ENCODE measurements at places on chromosomes 6 and 20. TPM values are rescaled to one million over a fixed set of nuclear protein-coding genes. Genes with fewer than 3 reads are reported as not detected.

GRCh38 chr6:71496018-71496721, 207.6 kb downstream of the OGFRL1 start:
- H3K4me1 ChIP-seq = peaks cover 9% of the 10 kb centered on the region
- H3K27ac ChIP-seq = peak overlapping the region; percentile 76
- H3K36me3 ChIP-seq = no peaks in the 10 kb centered on the region
- no peaks in the 10 kb centered on the region for H3K27me3 ChIP-seq

- H3K4me1 ChIP-seq = peaks cover 21% of the 10 kb centered on the region
- H3K36me3 ChIP-seq = no peaks in the 10 kb centered on the region
- peak within 1 kb of the TSS; percentile 92 for H3K4me3 ChIP-seq
- no peaks in the 10 kb centered on the region for H3K27me3 ChIP-seq
Observed at GRCh38 chr6:18155150-18155863, at the start of gene KDM1B. KDM1B (plus strand) TSS chr6:18155422; CDS start chr6:18159896, 4,474 bp downstream.

REV3L gene
- total RNA-seq = 50.4 TPM

BPIFB4 gene
- not detected for total RNA-seq

DNA sequence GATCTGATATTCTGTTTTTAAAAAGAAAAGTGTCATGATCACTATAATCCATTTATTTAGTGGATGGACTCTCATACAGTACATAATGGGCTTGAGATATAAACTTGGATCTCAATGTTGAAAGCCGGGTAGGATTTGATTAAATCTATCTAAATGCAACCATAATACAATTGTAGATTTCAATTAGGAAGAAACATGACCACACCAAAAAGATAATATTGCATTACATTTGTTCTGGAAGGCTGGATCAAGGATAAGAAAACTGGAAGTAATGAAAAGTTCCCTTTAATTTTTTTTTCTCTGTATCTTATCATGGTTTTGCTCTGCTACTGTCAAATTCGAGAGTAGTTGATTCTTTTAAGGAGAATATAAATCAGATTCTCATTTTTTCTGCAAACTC, 51.3 kb upstream of the UFL1 start:
- no peak overlapping the region for H3K4me3 ChIP-seq
- DNase-seq = no peak
- H3K27ac ChIP-seq = no peak overlapping the region
- no peaks in the 10 kb centered on the region for H3K27me3 ChIP-seq
- no peaks in the 10 kb centered on the region for H3K4me1 ChIP-seq

DNA sequence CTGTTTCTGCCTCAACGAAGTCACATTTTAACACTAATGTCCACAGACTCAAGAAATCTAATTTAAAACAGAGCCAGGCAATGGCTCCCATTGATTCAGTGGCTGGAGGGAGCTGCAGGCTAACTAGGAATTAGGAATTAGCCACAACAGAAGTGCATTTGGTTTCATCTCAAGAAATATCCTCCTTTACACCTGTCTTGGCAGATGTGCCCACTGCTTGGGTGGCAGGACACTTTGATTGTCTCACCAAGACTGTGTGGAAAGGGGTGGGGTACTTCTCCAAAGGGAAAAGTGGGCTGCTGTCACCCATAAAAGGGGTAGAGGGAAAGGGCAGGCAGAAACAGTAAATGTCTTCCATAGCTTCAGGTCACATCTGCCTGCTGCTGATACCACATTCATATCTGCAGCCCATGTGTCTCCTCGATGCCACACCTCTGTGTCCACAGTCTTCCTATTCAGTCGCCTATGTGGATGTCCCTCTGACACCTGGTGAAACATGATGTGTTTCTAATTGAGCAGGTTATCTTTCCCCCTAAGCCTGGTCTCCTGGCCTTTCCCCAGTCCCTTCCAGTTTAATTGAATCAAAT, 10.9 kb upstream of the OSER1 start:
- H3K36me3 ChIP-seq = peaks cover 14% of the 10 kb centered on the region
- DNase-seq = no peak
- H3K27me3 ChIP-seq = no peaks in the 10 kb centered on the region
- H3K4me3 ChIP-seq = no peak overlapping the region
- H3K4me1 ChIP-seq = peaks cover 18% of the 10 kb centered on the region

EYA2 gene
- total RNA-seq = 3.1 TPM

GRCh38 chr6:81003894-81004293, 748.6 kb downstream of the TENT5A start:
- no peaks in the 10 kb centered on the region for H3K36me3 ChIP-seq
- H3K27me3 ChIP-seq = no peaks in the 10 kb centered on the region
- no peaks in the 10 kb centered on the region for H3K4me1 ChIP-seq
- no peak overlapping the region for H3K27ac ChIP-seq

- H3K36me3 ChIP-seq = no peaks in the 10 kb centered on the region
- no peak overlapping the region for H3K27ac ChIP-seq
- no peak for DNase-seq
Observed at GRCh38 chr6:142803032-142803431, 141.9 kb downstream of the HIVEP2 start.

DNA sequence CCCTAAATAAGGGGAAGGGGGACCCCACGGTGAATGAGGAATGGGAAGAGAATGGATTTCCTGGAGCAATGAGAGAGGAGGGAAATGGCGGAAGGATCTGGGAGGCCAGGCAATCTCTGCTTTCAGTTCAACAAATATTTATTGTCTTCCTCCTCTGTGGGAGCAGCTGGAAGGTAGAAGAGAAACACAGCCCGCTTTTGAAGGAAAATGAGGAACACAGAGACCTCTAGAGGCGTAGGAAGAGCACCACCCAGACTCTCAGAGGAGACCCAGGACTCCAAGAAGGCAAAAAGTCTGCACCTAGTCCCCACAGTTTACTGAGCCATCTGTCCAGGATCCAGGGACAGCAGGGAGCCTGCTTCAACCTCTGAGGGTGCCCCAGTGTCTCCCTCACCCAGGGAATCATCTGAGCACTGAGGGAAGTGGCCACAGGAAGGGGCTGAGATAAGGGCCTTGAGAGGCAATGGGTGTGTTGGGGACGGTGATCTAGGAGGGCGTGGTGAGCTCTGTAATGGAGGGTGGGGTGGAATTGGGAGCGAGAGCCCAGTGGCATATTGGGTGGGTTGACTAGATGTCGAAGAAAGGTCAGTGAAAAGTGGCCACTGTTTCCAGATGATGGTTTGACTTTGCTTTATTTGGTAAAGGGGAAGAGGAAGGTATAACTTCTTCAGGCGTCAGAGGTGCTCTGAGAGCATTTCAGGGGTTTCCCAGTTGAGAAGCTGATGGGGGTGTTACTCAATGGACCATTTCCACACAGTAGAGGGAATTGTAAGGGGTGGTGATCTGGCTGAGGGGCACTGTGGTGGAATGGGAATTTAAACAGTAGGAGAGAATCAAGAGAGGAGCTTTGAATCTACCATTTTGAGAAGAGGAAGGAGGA, 610 bp downstream of the PSORS1C1 start:
- DNase-seq = no peak
- no peaks in the 10 kb centered on the region for H3K27me3 ChIP-seq
- H3K4me1 ChIP-seq = peaks cover 39% of the 10 kb centered on the region
- H3K4me3 ChIP-seq = peak overlapping the region; percentile 38

- no peaks in the 10 kb centered on the region for H3K36me3 ChIP-seq
- peaks cover 44% of the 10 kb centered on the region for H3K4me1 ChIP-seq
- no peak overlapping the region for H3K4me3 ChIP-seq
Observed at GRCh38 chr6:169164986-169165385, 88.7 kb downstream of the THBS2 start.

DNA sequence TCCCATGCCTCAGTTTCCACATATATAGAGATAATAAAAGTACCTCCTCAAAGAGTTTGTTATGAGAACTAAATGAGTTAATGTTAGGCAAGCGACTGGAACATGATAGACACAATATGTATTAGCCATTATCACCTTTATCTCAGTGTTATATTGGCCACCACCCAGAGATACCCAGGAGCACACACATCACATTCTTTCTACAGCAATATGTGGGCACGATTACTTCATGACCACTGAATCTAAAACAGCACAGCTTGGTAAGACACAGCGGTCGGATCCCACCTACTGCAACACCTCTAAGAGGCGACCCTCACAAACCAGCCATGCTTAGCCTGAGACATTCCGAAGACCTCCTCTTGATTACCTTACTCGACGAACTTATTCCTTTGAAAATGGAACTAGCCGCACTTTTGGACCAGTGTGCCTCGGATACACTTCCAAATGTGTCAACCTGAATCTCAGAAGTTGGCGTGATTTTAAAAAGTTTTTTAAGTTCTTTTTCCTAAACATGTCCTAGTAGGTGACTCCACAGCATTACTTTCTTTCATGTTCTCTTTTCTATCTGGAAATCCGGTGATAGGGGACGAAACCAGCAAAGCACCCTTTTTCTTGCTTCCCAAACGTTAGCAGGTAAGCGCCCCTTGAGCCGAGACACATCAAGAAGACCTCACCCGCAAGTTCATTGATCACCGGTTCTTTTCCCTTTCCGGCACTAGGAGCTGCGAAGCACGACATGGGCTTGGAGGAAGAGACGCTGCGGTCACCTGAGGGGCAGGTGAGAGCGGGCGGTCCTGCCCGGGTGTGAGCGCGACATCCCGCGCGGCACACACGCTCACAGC, 923 bp downstream of the GMDS start:
- peak; percentile 68 for DNase-seq
- H3K36me3 ChIP-seq = peaks cover 8% of the 10 kb centered on the region
- H3K4me3 ChIP-seq = peak overlapping the region; percentile 85
- H3K4me1 ChIP-seq = peaks cover 20% of the 10 kb centered on the region
- no peaks in the 10 kb centered on the region for H3K27me3 ChIP-seq

GRCh38 chr20:44361021-44361420, 5.5 kb downstream of the HNF4A start:
- no peak overlapping the region for H3K27ac ChIP-seq
- H3K4me1 ChIP-seq = peaks cover 5% of the 10 kb centered on the region
- DNase-seq = no peak
- no peak overlapping the region for H3K4me3 ChIP-seq
- H3K36me3 ChIP-seq = no peaks in the 10 kb centered on the region
- H3K27me3 ChIP-seq = no peaks in the 10 kb centered on the region

GRCh38 chr6:33199687-33200218, 712 bp downstream of the RXRB start:
- H3K36me3 ChIP-seq = peaks cover 59% of the 10 kb centered on the region
- peak overlapping the region; percentile 93 for H3K27ac ChIP-seq
- no peaks in the 10 kb centered on the region for H3K27me3 ChIP-seq
- peak overlapping the region; percentile 81 for H3K4me3 ChIP-seq
- peaks cover 61% of the 10 kb centered on the region for H3K4me1 ChIP-seq

SLC44A4 gene
- total RNA-seq = 0.19 TPM

GRCh38 chr6:145688493-145688905, 46.8 kb downstream of the EPM2A start:
- no peaks in the 10 kb centered on the region for H3K27me3 ChIP-seq
- no peak overlapping the region for H3K27ac ChIP-seq
- no peak overlapping the region for H3K4me3 ChIP-seq
- H3K4me1 ChIP-seq = peaks cover 21% of the 10 kb centered on the region
- H3K36me3 ChIP-seq = no peaks in the 10 kb centered on the region

GRCh38 chr6:26452631-26453235, 5.0 kb upstream of the BTN2A1 start:
- peaks cover 13% of the 10 kb centered on the region for H3K4me1 ChIP-seq
- H3K36me3 ChIP-seq = no peaks in the 10 kb centered on the region
- H3K27ac ChIP-seq = no peak overlapping the region
- no peak for DNase-seq
- H3K27me3 ChIP-seq = no peaks in the 10 kb centered on the region

DNA sequence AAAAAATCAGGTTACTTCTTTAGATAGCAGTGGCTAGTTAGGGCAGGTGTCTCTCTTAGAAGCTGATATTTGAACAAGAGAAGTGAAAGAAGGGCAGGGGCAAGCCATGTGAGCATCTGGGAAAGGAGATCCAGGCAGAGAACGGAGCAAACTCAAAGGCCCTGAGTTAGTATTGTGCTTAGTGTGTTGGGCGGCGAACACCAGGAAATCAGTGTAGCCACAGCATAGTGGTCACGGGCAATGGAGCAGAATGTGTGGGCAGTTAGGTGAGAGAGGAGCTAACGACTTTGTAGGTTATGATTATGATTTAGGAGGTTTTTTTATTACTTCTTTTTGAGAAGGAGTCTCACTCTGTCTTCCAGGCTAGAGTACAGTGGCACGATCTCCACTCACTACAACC, 229.3 kb downstream of the TMEM242 start:
- H3K27me3 ChIP-seq = no peaks in the 10 kb centered on the region
- no peak overlapping the region for H3K4me3 ChIP-seq
- no peak overlapping the region for H3K27ac ChIP-seq
- no peaks in the 10 kb centered on the region for H3K36me3 ChIP-seq
- DNase-seq = no peak

PTPRK gene
- total RNA-seq = 36.8 TPM

- no peak overlapping the region for H3K27ac ChIP-seq
- H3K4me1 ChIP-seq = no peaks in the 10 kb centered on the region
- no peak for DNase-seq
- H3K4me3 ChIP-seq = no peak overlapping the region
- no peaks in the 10 kb centered on the region for H3K27me3 ChIP-seq
Observed at GRCh38 chr6:35796236-35796635, 887 bp downstream of the CLPS start.

CLDN20 gene
- total RNA-seq = not detected

GRCh38 chr20:33022289-33022688, 9.2 kb upstream of the BPIFB6 start:
- no peak for DNase-seq
- H3K36me3 ChIP-seq = no peaks in the 10 kb centered on the region
- no peaks in the 10 kb centered on the region for H3K4me1 ChIP-seq

OXT gene
- total RNA-seq = not detected

MLN gene
- not detected for total RNA-seq

- no peak for DNase-seq
- H3K27me3 ChIP-seq = no peaks in the 10 kb centered on the region
- no peak overlapping the region for H3K27ac ChIP-seq
- H3K4me1 ChIP-seq = no peaks in the 10 kb centered on the region
- H3K36me3 ChIP-seq = no peaks in the 10 kb centered on the region
Observed at GRCh38 chr6:69391106-69391505, 405.7 kb downstream of the LMBRD1 start.

NKX2-2 gene
- total RNA-seq = not detected

LRFN2 gene
- not detected for total RNA-seq

- H3K4me3 ChIP-seq = peak overlapping the region; percentile 81
- H3K4me1 ChIP-seq = peaks cover 53% of the 10 kb centered on the region
- no peaks in the 10 kb centered on the region for H3K36me3 ChIP-seq
- H3K27me3 ChIP-seq = no peaks in the 10 kb centered on the region
Observed at GRCh38 chr6:69795469-69796072, 1.2 kb downstream of the LMBRD1 start.

- no peaks in the 10 kb centered on the region for H3K4me1 ChIP-seq
- no peak overlapping the region for H3K27ac ChIP-seq
- H3K36me3 ChIP-seq = no peaks in the 10 kb centered on the region
- DNase-seq = no peak
- H3K4me3 ChIP-seq = no peak overlapping the region
- H3K27me3 ChIP-seq = peaks cover 25% of the 10 kb centered on the region
Observed at GRCh38 chr20:878511-879307, 37.4 kb downstream of the ANGPT4 start.

DNA sequence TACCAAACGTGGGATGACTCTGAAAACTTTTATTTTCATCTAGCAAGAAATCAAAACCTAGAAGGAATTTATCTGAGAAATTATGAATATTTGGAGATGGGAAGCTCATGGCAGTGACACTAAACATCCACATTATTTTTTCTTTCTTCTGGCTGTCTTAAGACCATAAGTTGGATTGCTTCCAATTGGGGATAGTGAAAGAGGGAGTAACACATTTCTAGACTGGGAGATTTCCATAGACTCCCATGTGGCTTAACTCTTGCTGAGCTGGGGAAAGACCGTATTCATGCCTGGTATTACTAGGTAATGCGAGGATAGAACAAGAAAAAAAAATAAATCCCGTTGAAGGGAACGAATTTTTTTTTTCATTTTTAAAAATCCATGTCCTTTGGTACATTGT, 120.0 kb downstream of the UTRN start:
- peaks cover 8% of the 10 kb centered on the region for H3K4me1 ChIP-seq
- no peaks in the 10 kb centered on the region for H3K36me3 ChIP-seq
- no peak for DNase-seq

All from esophagus muscularis mucosa (tissue), 4 donors.